ENCODE measurements at places on chromosomes 1 and 21.

- no peak for DNase-seq
Observed at GRCh38 chr1:234969581-234970400, 158.8 kb downstream of the TOMM20 start.

DNA sequence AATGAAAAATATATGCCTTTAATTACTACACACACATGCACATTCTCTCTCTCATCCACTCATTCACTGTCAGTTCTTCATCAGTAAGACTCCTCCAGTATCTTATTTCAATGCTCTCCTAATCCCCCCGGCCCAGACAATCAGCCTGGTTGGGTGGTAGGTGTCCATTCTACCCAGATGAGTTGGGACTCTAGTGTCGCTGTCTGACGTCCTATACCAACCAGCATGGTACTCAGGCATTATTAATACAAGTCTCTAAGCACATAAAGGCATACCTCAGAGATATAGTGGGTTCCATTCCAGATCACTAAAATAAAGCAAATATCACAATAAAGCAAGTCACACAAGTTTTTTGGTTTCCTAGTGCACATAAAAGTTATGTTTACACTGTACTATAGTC is 19.8 kb downstream of the NRIP1 start:
- no peak for DNase-seq

GRCh38 chr1:205339717-205340116 is 17.0 kb downstream of the KLHDC8A start:
- DNase-seq = no peak

DNA sequence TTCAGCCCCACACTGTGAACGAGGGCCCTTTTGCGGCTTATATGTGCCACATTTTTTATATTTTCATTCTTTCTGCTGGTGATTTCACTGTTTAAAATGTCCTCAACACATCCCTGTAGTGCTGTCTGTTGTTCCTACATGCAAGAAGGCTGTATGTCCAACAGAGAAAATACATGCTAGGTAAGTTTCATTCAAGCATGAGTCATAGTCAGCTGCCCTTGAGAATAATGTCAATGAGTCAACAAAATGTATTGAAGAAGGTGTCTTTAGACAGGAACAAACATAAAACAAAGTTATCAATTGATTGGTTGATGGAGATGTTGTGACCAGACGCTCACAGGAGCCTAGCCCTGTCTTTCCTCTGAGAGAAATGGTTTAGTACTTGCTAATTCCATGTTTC is 553.4 kb downstream of the PLPP3 start:
- no peak for DNase-seq

- no peak for DNase-seq
Observed at GRCh38 chr1:192580351-192580962, 4.9 kb downstream of the RGS1 start.

GRCh38 chr1:200733907-200734306 is 4.8 kb upstream of the CAMSAP2 start:
- DNase-seq = no peak

DNA sequence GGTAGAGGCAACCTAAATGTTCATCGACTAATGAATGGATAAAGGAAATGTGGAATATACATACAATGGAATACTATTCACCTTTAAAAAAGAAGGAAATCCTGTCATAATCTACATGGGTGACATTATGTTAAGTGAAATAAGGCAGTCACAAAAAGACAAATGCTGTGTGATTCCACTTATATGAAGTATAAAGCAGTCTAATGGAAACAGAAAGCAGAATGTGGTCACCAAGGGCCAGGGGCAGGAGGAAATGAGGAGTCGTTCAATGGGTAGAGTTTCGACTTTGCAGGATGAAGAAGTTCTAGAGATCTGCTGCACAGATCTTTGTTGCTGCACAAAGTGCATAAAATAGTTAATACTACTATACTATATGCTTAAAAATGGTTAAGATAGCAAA is 7.8 kb downstream of the DIPK1A start:
- DNase-seq = peak; percentile 16

- DNase-seq = no peak
Observed at GRCh38 chr1:154966111-154966510, 4.4 kb downstream of the SHC1 start.

- no peak for DNase-seq
Observed at GRCh38 chr1:75131565-75132241, 2.5 kb upstream of the LHX8 start.

DNA sequence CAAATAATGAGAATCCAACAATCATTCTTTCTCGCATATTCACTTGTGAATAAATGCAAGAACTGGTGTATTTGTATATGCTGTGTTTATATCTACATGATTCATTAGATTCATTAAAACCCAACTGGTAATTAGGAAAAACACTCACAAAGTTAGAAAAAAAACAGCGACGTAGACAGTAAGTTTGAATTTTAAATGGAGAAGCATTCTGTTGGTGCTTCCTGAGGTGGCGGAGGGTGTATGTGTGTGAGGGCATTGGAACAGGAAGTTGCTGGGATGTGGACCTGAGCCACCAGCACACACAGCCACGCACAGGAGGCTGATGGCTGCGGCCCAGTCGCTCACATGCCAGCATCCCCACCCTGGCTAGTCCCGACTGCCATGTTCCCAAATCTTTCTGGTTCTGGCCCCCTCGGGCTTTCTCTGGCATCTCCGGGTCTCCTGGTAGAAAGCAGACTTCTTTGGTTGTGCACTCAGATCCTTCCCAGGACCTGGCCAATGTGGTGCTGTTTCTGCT is 121.6 kb upstream of the IRF2BP2 start:
- no peak for DNase-seq

- no peak for DNase-seq
Observed at GRCh38 chr1:197984289-197984688, 67.1 kb downstream of the LHX9 start.

DNA sequence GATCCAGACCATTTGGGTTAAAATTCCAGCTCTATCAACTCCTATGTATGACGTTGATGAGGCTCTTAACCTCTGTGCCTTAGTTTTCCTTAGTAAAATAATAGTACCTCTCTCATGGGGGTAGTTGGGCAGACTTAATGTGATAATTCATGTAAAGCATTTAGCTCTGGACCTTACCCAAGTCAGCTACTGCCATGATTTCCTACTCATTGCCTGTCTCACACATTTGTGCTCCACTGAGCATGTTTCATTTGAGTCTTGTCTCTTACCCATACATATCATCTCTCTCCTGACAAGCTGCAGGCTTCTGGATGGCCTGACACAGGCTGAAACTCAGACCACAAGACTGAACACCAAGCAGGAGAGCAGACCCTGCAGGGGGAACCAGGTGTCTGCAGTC is 77.7 kb upstream of the ZBTB40 start:
- no peak for DNase-seq

DNA sequence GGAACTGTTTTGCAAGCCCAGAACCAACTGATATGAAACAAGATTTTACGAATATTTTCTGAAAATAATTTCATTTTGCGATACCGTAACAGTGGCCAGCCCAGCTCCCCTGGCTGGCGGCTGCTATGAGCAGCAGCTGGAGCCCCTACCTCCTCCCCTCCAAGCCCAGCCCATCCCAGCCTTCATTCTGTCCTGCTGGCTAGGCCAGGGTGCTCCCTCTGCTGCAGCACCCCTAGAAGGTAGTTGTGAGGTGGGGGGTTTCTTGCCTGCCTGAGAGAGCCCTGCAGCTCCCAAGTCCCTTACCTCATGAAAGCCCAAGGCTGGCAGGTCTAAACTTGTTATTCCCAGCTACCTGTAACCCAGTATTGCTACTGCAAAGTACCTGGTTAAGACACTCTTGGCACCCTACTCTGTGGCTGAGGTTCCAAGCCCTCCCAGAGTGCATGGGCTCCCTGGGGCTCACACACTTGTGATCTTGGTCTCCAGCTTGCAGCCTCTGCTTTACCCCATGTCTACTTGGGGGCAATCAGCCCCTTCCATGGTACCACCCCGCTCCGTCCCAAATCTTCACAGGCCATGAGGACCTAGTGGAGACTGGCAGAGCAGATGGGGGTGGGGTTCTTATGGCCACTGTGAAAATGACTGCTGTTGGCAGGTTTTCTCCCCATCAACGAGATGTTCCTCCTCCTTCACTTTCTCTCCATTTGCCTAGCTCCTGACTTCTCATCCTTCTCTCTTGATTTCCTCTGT is 239.8 kb downstream of the TRABD2B start:
- no peak for DNase-seq

GRCh38 chr1:248739572-248740205 is 15.9 kb downstream of the LYPD8 start:
- no peak for DNase-seq

GRCh38 chr1:151893176-151893924 is 16.0 kb downstream of the THEM4 start:
- DNase-seq = no peak

DNA sequence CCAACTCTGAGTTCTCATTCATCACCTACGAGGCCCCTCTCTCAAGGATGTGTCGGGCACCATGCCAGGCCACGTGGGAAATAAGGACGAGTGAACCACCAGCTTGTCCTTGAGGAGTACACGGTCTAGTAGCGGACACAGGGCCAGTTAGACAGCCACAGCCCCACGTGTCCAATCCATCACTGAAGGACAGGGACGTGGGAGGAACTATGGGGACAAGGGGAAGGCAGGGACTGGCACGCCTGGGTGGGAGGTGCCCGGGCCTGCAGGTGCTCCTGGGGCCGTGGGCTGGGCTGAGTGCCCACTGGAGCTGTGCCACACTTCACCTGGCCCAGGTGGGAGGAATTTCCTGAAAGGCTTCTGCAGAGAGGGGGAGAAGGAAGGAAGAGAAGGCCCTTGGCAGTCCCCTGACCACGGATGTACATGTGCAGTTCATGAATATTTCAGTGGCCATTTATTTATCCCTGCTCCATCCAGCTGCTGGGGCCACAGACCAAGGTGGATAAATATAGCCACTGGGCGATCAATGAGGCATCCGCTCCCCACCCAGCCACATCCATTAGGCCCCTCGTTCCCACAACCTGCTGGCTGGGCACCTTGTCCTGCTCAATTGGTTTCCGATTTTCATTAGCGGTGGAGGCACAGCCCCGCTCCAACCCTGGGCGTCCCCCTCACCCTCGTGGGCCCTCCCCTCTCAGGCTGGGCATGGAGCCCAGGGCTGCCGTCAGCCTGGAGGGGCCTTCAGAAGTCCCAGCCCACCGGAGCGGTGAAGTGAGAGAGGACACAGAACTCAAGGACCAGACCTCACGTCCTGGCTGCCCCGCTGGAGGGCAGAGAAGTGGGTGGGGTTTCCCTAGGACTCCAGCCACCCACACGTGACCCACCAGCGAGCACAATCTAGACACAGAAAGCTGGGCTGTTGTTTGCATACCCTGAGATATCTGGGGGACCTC is 59.5 kb downstream of the CASZ1 start:
- DNase-seq = no peak

- DNase-seq = no peak
Observed at GRCh38 chr1:210288116-210288515, 40.6 kb upstream of the HHAT start.

DNA sequence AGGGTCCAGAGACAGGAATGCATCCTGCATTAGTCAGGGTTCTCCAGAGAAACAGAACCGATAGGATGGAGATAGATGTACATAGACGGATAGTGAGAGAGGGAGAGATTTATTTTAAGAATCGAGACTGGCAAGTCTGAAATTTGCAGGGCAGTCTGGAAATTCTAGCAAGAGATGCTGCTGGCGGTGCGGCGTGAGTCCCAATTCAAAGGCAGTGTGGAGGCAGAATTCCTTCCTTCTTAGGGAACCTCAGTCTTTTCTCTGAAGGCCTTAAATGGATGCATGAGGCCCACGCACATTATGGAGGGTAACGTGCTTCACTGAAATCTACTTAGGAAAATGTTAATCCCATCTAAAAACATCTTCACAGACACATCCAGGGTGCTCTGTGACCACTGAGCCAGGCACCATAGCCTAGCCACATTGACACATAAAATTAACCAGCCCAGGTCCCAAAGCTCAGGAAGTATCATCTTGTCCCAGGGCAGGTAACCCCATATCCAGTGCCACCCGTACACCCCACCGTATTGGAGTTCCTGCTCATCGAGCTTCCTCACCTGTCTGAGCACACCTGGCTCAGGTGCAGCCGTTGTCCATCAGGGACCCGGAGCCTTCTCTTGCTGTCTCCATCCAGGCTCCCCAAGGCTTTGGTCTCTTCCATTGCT is 9.7 kb upstream of the PKNOX1 start:
- no peak for DNase-seq

- no peak for DNase-seq
Observed at GRCh38 chr1:94731891-94732290, 88.3 kb upstream of the SLC44A3 start.

DNA sequence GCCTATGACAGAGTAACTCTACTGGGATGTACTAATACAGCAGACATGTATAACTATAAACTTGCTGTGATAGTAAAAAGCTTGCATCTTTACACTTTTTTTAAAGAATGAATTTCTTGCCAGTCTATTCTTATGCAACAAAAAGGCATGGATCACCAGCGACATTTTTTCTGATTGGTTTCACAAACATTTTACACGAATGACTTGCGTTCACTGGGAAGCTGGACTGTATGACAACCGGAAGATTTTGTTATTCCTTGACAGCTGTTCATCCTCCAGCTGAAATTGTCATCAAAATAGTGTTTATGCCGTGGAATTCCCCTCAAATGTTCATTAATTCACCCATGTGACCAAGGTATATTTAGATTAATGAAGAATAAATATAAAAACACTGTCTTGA is 131.0 kb downstream of the XPR1 start:
- DNase-seq = no peak

DNA sequence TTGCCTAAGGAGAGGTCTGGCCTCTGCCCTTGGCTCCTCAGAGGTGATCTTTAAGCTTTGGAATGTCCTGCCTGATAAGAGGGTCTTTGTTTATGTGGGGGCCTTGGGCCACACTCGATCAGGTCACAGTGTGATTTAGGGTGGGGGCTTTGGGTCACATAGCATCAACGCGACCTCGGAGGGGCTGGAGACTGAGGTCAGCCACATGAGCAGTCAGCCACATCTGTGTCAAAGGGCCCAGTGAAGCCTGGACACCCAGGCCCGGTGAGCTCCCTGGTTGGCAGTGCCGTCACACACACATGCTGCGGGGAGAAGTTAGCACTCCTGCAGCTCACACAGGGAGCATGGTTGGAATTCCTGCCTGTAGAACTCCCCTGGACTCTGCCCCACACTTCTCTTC is 345.0 kb downstream of the NPHP4 start:
- no peak for DNase-seq

DNA sequence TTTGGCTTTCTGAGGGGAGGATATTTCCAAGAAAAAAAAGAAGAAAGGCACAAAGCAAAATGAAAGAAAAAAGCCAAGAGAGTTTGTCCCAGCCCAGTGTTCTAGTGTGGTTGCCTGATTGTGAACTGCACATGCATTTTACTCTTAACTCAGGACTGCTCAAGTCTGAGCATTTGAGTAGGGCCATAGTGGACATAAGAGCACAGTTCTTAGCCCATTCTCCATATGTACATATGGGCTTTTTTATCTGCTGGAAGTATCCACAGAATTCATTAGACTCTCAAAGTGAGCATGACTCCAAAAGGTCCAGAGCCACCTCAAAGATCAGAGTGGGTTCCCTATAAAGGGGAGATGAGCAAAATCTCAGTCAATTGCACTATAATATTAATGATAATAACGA is 13.6 kb upstream of the DDX59 start:
- no peak for DNase-seq

GRCh38 chr1:221740993-221741702 is 741 bp downstream of the DUSP10 start:
- no peak for DNase-seq
